ENCODE measurements at places on chromosomes 11 and 22.

GRCh38 chr11:130139401-130139800 is 20.2 kb upstream of the ST14 start:
- DNase-seq = no peak

GRCh38 chr11:95360377-95361075 is 129.5 kb upstream of the SESN3 start:
- peak; percentile 72 for DNase-seq

DNA sequence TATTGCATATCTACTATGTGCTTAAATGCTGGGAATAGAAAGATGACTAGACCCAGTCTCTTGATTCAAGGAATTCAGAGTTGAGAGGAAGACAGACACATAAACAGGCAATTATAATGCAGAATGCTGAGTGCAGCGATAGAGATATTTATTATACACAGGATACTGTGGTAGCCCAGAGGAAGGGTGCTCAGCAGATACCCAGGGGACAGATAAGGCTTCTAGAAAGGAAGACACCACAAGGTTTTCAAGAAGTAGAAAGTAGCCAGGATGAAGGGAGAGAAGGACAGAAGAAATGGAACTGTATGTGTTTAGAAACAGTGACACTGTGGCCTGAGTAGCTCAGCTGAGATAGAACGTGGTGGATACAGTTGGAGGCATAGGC is 79.4 kb upstream of the NNMT start:
- DNase-seq = no peak

DNA sequence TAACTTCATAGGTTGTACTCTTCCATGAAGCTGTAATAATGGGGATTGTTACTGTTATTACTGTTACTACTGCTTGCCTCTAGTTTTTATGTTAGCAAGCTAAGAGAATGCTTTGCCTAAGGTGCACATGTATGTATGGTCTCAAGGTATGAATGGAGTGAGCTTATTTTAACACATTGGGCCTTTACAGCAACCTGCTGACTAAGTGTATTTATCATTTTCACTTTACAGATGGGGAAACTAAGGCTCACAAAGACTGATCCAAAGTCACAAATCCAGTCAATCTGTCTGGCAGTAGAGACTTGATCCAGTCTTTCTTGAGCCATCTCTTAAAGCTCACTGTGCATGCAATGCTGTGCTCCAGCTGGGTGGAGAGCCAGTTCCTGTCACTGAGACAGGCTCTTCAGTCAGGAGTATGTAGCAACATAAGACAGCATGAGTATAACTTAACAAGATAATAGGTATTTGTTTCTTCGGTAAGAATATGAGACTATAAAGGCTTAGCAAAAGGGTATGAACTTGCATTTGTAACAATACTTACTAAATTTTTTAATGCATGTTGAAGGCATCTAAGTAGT is 66.5 kb downstream of the PPP2R1B start:
- no peak for DNase-seq

DNA sequence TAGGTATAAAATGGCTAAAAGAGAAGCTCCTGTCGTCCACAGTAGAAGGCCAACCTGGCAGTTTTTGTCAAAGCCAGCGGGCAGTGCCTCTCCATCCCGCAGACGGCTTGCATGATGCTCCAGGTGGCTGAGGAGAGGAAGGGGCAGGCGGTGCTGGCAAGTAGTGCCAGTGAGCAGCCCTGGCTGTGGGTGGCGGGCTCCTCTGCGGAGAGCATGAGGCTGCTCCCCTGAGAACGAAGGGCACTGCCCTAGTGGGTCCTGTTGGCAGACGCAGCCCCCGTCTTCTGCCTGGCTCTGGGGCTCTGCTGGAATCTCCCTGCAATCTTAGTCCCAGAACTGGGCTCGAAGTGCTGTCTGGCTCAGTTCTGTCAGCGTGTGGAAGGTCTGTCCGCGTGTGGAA is 50.9 kb downstream of the SBF1 start:
- DNase-seq = no peak

DNA sequence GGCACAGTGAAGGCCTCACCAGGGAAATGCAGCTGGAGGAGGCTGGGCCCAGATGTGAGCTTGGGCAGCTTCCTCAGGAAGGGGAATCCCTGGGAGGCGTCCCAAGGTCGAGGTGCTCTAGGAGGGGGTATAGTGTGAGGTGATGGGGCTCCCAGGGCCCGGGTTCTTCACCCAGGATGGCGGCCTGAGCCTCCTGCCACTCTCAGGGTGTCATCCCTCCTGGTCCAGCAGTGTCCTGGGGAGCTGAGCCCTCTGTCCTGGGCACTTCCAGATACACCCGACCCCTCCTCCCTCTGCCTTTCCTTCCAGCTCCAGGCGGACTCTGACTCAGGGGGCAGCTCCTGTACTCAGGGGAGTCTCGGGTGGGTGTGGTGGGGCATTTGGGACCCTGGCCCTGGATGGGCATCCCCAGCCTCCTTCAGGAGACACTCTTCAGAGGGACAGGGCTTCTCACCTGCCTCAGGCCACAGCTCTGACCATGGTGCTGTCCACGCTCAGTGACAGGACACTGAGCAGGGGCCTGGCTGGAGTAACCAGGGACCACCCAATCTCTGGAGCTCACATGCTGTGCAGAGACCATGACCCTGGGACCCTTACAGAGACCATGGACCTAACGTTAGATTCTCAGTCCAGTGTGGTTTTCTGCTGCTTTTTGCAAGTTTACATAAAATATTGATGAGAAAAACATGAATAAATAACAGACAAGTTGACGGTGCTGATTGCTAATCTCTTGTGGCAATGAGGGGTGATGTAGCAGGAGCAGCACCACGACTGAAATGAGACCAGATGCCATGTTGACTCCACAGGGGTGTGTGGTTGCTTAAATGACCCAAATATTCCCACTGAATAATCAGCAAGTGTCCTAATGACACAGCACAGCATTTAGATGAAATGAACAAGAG is 101.9 kb downstream of the GGTLC2 start:
- DNase-seq = no peak

- DNase-seq = no peak
These were observed 19.7 kb downstream of the RAB30 start for GRCh38 chr11:83051760-83052671.

GRCh38 chr22:43566021-43566420 is 154.2 kb downstream of the MPPED1 start:
- no peak for DNase-seq

- no peak for DNase-seq
These were observed 161.6 kb upstream of the BDNF start for GRCh38 chr11:27861706-27862430.

DNA sequence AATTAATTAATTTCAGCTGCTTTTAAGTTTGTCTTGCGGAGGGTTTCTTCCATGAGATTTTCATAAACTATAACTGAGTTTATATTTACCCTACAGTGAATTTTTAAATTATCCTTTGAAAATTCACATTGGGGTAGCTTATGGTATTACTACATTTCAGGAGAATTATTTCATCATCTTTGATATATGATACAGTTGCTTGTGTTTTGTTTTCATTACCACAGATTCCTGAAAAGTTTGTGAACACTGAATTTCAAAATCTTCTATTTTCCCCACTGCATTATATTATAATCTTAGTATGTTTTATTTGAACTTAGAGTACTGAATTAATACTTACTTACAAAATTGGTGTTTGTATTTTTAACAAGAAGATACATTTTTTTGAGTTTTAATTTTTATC is 24.4 kb downstream of the METTL15 start:
- no peak for DNase-seq

- no peak for DNase-seq
These were observed 110.3 kb downstream of the RPS6KA4 start for GRCh38 chr11:64469288-64469687.

DNA sequence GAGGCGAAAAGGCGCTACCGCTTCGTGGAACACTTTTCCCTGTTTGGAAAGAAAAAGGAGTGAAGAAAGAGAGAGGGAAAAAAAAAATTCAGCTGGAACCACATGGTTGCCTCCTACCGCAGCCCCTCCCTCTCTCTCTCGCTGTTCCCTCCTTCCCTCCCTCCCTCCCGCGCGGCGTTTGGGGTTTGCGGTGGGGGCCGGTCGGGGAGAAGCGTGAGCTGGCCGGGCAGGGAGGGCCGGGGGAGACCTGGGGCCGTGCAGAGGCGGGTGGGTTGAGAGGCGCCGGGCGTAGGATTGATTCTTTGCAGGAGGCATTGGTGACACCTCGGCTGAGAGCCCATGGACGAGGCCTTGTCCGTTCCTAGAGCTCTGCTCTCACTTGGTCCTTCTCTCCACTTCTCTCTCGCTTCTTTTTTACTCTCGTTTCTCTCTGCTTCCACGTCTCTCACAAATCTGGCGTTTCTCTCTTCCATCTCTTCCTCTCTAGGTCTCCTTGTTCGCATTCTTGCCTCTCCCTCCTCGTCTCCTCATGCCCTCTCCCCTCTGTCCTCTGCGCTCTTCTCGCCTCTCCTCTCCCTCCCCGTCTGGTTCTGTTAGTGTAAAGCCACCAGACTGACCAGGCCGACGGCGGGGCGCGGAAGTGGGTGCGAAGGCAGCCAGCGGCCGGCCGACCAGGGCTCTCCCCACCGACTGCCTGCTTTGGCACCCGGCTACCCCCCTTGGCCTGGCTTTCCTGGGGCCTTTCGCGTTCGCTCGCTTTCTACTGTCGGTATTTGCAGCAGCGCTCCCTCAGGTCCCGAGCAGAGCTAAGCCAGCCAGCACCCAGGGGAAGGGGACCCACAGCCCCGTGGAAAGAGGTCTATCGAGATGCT is at the start of gene CLMP:
CLMP (minus strand) TSS at position 61 of the 872 bp plus-strand sequence. CDS start 308 bp downstream, outside the sequence.
- DNase-seq = no peak

DNA sequence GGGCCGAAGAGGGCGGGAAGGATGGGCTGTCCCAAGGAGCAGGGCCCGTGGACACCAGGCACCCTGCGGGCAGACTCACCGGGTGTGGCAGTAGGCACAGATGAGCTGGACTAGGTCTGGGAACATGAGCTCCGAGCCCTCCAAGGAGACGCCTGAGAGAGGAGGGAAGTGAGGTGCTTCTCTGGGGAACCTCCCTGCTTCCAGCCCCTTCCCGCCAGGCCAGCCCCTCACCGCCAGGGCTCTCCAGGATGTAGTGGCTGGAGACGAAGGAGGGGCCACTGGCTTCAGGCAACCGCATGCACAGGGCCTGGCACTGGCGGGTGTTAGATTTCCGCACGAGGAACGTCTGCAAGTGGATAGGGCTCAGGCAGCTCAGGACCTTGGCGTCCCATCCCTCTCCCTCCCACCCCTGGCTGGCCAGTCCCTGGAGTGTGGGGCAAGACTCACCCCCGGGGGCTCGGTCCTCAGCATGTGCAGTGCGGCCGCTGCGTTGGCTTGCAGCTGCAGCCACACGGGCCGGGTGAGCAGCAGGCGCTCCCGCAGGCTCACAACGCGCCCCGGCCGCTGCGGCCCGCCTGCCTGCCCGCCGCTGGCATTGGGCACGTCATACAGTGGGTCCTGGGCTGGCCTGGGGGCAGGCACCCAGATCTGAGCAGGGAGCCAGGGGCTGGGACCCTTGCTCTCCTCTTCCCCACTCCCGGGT is 552 bp downstream of the RIN1 start:
- DNase-seq = peak; percentile 58

DNA sequence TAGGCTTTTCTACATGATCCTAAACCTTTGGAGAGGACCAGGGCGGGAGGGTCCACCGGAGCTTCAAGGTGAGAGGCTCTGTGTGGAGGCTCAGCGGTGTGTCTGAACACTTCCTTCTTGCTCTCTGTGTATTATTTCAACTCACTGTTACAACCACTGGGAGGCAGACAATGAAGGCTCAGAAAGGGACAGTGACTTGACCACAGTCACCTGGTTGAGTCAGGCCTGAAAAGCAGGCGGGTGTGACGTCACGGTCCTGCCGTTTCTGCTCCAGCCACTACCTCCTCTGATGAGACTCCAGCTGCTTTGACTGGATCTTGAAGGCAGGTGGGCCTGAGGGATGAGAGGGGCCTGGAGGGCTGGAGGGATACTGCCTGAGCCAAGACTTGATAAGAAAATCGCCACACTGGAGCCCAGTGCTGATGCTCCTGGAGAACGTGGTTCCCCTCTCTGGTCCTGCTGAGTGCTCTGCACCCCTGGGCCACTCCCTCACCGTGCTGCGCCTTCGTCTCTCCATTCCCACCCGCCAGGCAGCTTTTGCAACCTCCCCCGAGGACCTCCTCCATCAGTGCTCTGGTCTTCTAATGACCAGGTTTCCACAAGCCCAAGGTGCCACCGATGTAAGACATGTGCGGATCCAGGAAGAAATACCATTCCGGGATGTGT is 27.9 kb downstream of the KCNC1 start:
- DNase-seq = no peak

- DNase-seq = no peak
These were observed 24.2 kb downstream of the MRTFA start for GRCh38 chr22:40612291-40612751.

DNA sequence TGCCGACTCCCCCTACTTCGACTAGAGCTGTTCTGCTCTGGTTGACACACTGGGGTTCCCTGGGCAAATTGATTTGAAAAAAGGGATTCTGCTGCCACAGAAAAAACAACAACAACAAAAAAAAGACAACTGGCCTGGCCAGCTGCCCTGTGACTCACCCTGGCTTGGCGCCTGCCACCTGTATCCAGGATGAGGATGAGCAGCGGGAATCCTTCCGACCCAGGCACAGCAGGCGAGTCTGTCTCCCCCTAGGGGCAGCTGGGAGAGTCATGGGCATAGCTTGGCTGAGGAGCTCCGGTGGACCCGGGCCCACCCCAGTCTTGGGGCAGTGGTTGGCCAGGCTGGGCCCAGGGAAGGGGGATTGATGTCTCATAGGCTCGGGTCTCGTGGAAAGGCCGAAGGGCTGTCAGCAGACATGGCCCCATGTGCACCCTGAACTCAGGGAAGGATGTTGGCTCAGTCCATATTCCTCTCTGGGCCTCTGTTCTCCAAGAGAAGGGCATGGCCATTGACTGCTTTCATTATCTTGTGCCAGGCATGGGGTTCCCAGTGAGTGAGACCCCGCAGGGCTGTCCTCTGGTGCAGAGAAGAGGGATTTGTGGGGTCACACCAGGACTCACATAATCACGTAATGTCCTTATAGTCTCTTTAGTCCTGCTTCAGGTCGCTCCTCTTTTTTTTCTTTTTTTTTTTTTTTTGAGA is 10.4 kb upstream of the SUN2 start:
- DNase-seq = peak; percentile 39

GRCh38 chr11:86355256-86355655 is 19.4 kb upstream of the CCDC81 start:
- DNase-seq = no peak

DNA sequence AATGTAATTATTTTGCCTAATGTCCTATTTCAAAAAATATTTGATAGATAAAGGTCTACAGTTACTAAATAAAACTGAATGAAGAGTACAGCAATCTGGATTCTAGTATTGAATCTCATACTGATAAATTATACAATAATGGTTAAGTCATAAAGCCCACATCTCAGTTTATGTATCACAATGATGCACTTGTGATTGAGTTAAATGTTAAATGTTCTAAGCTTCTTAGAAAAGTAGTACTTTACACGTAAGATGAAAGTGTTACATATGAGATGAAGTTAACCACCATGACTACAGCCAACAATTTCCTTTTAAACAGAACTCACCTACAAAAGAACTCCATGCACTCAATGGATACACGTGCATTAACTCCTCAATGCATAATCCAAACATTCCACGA is 51.7 kb downstream of the PHF21A start:
- no peak for DNase-seq

DNA sequence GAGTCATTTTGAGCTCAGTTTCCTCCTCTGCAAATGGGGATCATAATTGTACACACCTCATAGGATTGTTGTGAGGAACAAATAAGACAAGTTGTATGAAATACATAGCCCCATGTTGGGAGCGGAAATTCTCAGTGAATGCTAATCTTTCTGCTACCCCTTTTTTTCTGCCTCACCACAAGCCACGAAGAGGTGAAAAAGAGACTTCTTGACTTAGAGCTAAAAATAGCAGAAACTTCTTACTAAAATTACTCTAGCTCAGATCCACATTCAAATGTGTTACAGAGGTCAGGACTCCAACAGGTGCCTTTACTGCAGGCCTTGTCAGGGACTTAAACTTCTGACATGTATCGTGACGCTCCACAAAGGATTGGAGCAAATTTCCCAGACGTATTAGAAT is 128.5 kb downstream of the MIAT start:
- DNase-seq = no peak
